ENCODE measurements at places on chromosomes 11 and 22.
A peak's percentile ranks its signal among the peaks of the same experiment; 100 is the strongest.

GRCh38 chr11:64429970-64430369 lies 71.0 kb downstream of the RPS6KA4 start:
- no peak for DNase-seq

GRCh38 chr11:64078284-64078683 lies 42.6 kb downstream of the FLRT1 start:
- DNase-seq = no peak

GRCh38 chr22:26786398-26786797 lies 129.0 kb downstream of the MIAT start:
- no peak for DNase-seq

- DNase-seq = no peak
These were observed 26.1 kb downstream of the SLC22A9 start for GRCh38 chr11:63395697-63396096.

GRCh38 chr11:114232400-114233059 lies 63.7 kb upstream of the NNMT start:
- DNase-seq = no peak

GRCh38 chr11:118258410-118258809 lies 5.7 kb downstream of the MPZL2 start:
- peak; percentile 48 for DNase-seq

- no peak for DNase-seq
These were observed 133.4 kb downstream of the SPON1 start for GRCh38 chr11:14095882-14096281.

DNA sequence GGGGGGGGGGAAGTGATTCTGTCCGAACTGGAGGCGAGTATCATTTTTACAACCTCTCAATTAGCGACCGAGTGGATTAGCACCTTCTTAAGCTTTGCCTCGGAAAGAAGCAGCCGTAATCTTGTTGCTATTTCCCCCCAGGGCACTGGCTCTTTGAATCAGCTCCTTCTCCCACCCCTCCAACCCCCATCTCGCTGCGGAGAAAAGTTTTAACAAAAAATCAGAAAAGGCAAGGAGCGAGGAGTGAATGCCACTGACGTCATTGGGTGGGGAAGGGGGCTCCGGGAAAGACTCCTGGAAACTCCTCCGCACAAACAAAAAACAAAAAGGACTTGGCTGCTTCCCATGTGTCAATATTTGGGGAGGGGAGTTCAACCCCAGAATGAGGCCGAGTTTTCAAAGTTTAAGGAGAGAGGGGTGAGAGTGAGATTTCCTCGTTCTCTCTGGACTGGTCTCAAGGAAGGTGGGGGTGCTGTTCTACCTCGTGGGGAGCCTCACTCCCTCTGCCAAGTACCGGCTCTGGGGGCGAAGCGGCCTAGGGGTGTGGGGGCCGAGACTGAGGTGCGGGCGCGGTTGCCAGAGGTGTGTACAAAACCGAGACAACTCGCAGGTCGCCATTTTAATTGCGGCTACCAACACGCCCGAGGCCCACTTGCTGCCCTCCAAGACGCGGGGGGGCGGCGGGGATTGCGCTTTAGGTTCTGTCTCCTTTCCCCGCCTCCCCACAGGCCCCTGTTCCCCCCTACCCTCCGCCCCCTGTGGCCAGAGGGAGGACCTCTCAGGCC lies 2.5 kb upstream of the PAX6 start:
- no peak for DNase-seq

DNA sequence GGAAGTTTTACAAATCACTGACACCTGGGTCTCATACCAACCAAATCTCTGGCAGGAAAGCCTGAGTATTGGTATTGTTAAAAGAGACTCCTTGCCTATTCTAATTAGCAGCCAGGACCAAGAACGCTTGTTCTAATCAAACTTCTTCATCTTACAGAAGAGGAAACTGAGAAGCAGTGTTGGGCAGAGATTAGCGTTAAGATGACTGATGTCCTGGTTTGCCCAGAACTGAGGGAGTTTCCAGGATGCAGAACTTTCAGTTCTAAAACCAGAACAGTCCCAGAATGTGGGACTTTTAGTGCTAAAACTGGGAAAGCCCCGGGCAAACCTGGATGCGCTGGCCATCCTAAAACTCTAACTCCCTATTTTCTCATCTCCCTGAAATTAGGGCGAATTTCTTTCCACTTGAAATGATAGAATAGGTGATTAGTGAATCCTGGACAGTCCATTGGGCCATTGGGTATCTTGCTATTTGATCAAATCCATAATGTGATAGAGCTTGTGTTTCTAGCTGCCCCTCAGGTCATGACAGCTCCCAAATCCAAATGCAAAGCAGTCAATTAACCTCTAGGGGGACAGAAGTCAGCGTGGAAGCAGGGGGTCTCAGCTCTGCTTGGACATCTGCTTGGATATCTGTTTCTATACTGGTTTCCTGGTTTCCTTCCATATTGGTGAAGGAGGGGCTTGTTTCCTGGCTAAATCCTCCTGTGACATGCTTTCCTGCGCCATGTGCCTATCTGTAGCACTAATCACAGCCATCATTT lies 16.0 kb upstream of the TMPRSS13 start:
- no peak for DNase-seq

GRCh38 chr22:29343313-29343805 lies 27.9 kb upstream of the RASL10A start:
- no peak for DNase-seq

- DNase-seq = peak; percentile 91
These were observed 55.1 kb downstream of the IGLL5 start for GRCh38 chr22:22942511-22943329.

DNA sequence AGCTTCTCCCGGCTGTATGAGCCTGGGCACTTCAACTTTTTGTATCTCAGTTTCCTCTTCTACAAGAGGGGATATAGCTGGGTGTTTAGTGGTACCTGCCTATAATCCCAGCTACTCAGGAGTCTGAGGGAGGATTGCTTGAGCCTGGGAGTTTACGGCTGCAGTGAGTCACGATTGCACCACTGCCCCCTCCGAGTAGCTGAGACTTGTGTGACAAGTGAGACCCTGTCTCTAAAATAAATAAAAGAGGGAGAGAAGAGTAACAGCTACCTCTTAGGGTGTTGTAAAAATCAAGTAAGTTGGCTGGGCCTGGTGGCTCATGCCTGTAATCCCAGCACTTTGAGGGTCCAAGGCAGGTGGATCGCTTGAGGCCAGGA lies 10.0 kb upstream of the CATSPER1 start:
- no peak for DNase-seq

DNA sequence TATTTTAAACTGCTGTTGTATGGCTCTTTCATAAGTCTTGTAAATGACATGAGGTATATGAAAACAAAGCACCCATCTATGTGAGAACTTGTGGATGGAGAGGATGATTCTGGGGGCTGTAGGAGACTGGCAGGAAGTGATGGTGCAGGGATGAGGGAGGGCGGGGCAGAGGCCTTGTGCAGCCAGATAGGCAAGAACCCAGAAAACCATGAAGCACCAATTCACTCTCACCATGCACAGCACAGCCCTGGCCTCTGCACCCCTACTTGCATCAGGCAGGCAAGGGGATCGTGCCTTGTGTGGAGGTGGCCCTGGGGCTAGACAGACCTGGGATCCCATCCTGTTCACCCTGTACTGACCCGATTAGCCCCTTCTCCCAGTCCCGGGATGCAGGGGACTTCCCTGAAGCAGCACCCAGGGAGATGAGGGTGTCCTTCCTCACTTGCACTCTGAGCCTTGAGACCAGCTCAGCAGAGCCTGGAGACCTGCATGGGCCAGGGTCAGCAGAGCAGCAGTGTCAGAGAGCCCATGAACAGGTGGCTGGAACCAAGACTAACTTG lies 85.5 kb downstream of the MORC2 start:
- peak; percentile 12 for DNase-seq

GRCh38 chr22:25077964-25078363 lies 121.7 kb upstream of the CRYBB3 start:
- DNase-seq = no peak

DNA sequence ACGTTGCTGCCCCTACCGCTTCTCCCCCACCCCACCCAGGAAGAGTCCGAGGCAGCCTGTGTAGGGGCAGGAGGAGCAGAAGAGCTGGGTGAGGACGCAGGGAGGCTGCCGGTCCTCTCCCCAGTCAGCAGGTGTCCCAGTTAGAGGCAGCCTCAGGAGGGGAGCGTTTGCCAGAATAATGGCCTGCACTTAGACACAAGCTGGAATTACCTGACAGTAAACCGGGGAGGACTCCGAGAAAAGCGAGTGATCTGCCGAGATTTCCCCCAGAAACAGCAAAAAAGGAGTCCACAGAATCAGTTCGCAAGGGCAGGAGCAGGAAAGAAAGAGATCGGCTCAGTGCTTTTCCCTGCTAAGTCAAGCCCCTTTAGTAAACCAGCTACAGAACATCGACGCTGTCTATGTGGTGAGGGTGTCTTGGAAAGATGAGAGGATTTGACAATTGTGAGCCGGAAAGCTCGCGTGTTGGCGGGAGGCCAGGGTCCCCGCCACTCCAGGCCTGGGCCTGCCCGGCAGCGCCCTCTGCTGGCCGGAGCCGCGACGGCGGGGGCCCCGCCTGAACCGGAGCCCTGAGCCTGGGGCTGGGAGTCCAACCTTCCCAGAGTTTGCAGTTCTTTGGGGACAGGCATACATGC lies 17.7 kb upstream of the THRSP start:
- DNase-seq = peak; percentile 84

GRCh38 chr11:86627776-86628455 lies 44.5 kb downstream of the ME3 start:
- DNase-seq = no peak

GRCh38 chr11:82978422-82979099 lies 77.0 kb downstream of the DDIAS start:
- no peak for DNase-seq

DNA sequence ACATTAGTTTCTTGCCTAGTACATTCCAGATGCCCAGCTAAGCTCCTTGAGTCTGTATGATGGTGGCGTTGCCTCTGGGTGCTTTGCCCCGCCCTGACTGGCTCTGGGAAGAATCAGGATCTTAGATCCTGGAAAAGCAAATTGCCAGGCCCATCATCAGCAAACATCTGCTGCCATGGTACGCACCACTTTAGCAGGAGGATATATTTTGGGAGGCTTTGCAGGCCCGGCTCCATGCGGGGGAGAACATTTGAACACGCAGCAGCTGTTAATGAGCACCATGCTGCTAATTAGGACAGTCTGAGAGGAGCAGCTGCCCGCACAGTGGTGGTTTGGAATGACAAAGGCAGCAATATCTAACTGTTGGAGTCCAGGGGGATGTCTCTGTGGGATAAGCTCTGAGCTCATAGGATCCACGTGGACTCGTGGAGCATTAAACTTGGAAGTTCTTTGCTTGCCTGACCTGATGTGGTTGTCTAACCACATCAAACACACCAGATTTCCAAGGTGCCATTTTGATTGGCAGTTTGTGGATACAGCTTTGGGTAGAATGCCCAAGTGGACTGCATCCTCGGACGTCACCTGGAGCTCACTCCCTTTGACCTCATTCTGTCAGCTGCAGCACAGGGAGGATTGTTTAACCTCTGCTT lies 217.0 kb upstream of the ZBED5 start:
- no peak for DNase-seq

GRCh38 chr11:50298182-50298988 lies 265.7 kb downstream of the OR4C45 start:
- DNase-seq = no peak

- DNase-seq = no peak
These were observed 95.1 kb downstream of the CCDC81 start for GRCh38 chr11:86469491-86470388.

DNA sequence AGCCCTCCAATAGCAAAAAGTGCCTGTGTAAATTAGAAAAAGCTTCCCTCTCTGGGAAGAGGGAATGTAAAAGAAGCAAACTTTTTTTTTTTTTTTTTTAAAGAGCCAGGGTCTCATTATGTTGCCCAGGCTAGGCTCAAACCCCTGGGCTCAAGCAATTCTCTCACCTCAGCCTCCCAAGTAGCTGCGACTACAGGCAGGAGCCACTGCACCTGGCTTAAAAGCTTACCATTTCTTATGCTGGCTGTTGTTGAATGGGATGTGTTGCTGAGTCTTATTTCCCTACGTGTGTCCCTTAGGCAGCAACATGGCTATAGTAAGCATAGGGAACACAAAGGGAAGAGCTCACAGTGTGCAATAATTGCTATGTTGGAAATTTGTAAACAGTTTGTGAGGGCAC lies 225.5 kb upstream of the CCDC90B start:
- DNase-seq = no peak

DNA sequence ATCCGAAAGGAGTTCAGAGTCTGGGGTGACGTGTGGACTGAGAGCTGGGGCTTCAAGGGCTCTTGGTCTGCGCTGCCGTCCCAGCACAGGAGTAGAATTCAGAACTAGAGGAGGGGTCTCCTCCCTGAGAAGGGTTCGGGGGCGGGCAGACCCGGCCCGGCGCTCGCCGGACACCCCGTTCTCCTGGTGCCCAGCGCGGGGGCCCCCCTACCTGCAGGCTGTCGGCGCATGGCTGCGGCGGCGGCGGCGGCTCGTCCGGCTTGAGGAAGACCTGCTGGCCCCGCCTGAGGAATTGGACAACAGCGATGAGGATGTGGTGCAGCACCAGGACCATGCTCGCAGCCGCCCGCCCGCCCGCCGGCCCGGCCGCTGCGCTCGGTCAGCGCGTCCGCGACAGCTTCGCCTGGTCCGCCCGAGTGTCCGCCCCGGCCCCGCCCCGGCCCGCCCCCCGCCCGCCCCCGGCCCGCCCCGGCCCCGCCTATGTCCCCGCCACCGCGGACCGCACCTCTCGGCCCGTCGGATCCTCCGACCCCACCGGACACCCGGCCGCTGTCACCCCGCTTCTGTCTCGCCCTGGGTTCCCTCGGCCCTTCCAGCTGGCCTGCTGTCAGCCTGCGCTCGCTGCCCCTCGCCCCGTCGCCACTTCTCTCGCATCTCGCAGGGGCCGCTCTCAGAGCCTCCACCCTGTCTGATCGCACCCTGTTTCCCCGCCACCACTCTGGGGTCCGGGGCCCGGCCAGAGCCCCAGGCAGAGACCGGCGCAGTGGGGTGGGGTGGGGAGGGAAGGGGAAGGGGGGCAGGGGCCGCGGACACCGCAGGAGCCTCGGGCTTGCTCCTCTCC lies 32.0 kb downstream of the PDE2A start:
- DNase-seq = no peak

DNA sequence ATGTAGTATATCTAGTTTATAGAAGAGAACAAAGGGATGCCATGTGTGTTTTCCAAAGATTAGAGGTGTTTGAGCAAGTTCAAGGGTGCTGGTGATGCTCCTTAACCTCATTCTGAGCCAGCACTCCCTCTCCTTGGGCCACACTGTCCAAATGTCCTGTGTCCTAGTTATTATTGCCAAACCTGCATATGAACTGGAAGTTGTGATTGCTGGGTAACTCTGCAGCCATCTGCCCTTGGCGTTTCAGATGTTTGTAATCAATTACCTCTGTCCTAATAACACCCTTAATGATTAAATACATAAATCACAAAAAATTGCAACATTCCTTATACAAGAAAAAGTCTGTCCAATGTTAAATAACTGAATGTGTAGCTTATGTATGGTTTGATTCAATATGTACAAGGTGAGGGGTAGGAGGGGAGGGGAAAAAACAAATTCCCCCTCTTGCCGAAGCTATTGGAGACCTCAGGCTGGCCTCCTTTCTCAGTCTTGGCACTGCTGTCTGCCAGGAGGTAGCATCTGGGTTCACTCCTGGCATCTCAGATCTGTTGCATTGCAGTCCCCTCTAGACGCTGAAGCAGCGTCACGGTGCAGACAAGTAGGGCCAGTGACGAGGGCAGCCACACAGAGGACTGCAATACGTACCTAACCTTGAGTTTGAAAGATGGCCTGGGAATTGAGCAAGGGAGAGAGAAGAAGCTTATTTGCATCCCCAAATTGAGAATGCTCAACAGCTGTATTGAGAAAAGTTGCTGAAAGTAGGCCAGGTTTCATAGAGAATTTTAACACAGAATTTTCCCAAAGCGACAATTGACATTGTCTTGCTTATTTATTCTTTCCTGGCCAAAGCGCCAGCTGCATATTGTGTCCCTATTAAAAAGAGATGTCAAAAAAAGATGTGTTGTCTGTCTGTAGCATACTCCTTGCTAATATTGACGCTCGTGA lies 89.6 kb upstream of the ARHGAP32 start:
- DNase-seq = no peak

- DNase-seq = no peak
These were observed 33.6 kb downstream of the AHNAK start for GRCh38 chr11:62512961-62513360.
